ENCODE measurements at places on chromosomes 2 and 18.

DNA sequence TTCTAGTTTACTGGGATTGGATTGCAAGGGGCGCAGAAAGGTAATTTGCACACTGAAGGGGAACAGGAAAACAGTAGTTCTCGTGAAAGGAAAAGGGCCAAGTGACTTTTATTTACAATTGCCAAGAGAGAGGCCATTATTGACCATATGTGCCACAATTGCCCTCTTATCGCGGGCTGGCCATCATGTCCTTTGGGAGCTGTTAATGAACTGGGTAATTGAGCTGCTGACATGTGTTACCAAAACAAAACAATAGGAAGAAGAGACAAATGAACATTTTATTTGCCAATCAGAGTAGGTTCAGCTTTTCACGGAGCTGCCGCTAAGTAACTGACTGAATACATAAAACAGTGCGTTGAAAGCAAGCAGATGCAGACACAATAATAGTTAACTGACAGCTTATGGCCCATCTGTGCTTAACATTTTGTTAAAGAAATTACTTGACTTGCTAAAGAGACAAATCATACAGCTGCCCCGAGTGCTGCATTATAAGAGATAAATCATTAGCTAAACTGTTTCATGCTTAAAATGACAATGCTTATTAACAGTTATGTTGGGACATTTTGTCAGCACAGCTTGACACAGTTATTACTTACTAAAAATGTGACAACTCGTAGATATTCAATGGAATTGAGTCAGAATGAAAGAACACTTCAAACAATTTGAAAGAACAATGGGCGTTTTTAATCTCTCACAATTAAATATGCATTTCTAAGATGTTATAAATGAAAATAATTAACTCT, 57.5 kb downstream of the PAX3 start:
- no peak for DNase-seq

- DNase-seq = no peak
Observed at GRCh38 chr18:27500531-27500930, 315.4 kb upstream of the CHST9 start.

DNA sequence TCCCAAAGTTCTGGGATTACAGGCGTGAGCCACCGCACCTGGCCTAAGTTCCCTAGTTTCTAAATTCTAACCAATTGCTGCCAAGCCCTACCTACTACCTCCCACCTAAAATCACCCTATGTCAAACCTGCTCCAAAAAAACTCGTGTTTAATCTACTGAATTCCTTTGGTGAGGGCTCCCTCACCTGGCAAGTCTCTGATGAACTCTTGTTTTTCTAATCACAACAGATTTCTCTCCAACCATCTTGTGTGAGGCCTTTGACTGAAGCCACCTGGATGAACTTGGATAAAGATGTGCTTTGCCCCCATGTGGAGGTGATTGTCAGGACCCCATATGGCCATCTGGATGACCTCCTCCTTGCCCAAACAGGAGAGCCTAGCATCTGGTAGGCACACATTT, 17.4 kb upstream of the SLC35G4 start:
- DNase-seq = no peak

- DNase-seq = no peak
Observed at GRCh38 chr2:145669301-145669700, 1149.4 kb upstream of the ZEB2 start.

DNA sequence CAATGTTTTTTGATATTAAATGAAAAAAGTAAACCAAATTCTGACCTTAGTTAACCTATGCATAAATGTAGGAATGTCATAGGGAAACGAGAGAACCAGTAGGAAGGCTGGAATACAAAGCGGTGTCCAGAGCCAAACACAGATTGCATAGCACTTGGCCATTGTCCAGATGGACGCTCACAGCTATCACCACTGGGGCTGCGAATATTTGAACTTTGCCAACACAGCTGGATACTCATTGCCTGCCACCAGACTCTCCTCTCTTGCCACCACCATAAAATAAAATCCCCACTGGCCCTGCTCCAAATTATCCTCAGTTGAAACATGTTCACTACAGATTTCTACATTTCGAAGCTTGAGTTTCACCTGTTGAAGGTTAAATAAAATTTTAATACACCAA, 159.3 kb upstream of the GULP1 start:
- DNase-seq = no peak

DNA sequence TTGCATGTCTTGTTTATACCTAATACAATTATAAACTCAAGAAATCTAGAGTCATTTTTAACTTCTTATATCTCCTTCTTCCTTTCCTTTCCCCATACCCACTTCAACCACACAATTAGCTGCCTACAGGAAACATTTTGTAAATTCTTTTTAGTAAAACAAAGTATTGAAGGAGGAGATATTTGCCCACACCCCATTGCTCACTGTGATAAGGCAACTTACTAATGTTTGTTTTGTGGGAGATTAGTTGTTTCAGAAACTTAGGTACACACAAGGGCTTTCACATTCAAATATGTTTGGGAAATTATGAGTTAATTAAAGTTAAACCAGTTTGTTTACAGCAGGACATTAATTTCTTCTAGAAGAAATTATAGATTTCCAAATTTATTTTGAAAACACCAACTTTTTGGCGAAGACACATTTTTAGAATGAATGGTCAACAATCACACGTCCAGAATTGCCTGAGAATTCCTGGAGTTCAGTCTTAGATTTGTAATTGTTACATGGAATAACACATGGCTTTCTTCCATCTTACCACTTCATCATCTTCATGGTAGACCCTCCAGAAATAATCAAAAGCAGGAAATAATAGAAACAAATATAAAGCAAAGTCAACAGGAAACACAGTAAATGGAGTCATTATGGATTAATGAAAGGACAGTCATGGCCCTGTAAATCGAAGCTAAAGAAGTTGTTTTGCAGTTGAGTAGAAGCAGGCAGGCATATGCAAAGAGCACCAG, 62.5 kb upstream of the RAB27B start:
- peak; percentile 61 for DNase-seq

DNA sequence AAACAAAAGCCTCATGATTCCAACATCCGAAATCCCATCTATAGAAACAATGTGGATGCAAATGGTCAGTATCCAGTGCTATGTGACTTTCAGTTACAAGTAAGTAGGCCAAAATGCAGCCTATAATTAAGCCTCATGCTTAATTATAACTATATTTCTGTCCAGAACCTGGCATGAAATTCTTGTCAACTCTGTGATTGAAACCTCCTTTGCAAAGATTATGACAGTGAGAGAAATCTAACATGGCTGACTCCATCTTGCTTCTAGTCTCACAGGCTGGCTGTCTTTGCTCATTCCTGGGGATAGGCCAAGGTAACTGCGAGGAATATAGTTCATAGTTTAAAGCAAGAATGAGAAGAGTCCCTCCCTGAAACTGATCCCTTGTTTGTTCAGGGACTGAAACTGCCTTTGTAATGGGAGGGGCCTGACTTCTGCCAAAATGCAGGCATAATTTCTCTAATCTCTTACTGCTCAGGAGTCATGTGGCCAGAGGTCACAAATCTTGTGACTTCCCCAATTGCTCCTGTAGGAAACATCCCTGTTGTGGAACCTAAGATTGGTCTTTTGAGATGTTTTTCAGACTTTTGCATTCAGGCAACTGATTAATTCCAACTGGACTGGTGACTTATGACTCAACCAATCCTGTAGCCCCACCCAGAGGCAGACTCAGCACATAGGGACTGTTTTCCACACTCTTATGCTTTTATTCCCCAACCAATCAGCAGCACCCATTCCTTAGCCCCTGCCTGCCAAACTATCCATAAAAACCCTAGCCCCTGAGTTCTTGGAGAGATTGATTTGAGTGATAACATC, 84.5 kb upstream of the TLK1 start:
- DNase-seq = peak; percentile 37

DNA sequence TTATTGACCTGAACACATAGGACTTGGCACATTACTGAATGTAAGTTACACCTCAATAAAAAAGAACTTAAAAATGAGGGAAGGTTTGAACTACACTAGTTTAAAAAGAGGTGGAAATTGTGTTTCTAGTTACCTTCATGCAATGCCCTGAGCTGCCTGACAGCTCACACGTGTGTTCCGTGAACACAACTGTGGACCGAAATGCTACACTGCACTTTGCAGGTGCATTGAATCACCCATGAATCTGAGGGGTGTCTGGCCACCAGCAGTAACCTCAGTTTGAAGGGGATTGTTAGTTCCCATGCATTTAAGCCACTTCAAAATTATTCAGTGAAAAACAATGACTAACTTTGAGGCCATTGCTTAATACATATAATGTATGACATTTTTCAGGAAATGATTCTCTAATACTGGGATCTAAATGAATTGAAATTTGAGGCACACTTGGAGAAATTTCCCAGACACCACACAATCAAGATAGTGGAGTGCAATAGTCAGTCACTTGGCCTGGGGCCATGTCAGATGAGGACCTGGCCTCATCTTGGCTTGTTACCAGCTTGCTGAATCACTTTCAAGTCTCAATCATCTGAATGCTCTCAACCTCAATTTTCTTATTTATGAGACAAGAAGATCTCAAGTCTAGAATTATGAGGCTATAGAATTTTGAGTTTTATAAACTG, 59.3 kb downstream of the MYL12B start:
- peak; percentile 78 for DNase-seq

GRCh38 chr2:7111626-7112025, 194.4 kb downstream of the RNF144A start:
- DNase-seq = no peak

- no peak for DNase-seq
Observed at GRCh38 chr18:79479116-79479760, 83.5 kb downstream of the NFATC1 start.

- DNase-seq = no peak
Observed at GRCh38 chr2:1045109-1045508, 94.5 kb downstream of the SNTG2 start.

GRCh38 chr18:12287684-12288402, 20.2 kb upstream of the TUBB6 start:
- peak; percentile 62 for DNase-seq

DNA sequence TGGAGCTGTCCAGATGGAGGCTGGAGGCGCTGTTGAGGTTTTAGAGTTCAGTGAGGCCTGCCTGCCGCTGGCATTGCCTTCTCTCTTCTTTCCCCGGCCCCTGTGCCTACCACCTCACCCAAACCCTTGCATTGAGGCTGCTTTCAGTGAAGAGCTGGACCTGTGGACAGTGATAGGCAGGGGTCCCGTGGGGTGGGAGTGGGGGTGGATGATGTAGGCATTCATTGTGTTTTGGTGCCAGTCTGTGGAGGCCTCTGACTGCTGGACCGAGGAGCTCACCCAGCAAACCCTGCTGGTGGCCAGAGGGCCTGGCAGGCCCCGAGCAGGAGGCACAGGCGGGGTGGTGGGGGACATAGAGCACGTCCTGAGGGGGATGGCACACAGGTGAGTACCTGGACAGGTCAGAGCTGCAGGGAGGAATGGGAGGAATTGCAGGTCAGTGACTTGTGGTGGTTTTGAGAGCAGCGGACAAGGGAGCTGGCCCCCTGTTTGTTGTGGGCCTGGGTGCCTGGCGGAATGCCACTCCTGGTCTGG, 35.6 kb downstream of the NGEF start:
- no peak for DNase-seq

DNA sequence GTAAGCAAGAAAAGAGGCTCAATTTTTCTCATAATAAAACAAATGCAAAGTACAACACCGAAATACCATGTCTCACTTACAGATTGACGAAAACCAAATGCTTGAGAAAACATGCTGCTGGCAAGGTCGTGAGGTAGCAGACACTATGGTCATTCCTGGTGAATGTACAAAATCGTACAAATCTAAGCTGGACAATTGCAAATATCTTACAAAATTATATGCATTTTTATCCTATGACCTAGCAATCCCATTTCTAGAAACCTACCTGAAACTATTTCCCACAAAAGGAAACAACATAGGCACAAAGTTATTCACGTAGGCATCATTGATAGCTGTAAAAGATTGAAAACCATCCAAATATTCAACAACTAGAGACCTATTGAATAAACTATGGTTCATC, 54.0 kb downstream of the SCG2 start:
- no peak for DNase-seq

DNA sequence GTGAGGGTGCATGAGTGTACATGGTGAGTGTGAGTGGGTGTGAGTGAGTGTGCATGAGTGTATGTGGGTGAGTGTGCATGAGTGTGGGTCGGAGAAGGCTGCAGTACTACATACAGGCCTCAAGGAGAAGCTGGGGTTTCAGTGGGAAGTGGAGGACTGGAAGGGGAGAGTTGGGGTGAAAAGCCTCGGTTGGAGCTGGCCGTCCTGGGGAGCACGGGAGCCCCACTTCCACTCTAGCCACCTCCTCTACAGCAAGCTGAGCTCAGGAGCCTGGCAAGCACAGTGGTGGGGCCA, 68.7 kb upstream of the HPCAL1 start:
- DNase-seq = no peak

GRCh38 chr2:219205165-219205538, 1.4 kb upstream of the ZFAND2B start:
- peak; percentile 0 for DNase-seq

DNA sequence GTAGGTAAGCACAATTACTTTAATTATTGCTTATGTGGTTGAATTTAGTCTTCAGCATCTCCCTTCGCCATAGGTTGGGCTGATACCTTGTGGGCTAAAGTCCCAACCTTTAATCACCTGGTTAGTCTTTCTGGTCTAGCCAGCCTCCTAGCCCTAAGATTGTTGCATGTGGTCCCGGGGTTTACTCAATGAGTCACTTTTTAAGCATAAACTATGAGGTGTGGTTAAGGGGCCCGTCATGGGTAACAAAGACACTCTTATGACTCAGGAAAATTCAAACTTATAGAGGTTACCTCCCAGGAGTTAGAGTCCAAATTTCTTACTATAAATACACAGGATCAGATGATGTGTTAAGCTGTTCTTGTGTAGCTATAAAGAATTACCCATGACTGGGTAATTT, 841.6 kb downstream of the TRIB2 start:
- DNase-seq = no peak

DNA sequence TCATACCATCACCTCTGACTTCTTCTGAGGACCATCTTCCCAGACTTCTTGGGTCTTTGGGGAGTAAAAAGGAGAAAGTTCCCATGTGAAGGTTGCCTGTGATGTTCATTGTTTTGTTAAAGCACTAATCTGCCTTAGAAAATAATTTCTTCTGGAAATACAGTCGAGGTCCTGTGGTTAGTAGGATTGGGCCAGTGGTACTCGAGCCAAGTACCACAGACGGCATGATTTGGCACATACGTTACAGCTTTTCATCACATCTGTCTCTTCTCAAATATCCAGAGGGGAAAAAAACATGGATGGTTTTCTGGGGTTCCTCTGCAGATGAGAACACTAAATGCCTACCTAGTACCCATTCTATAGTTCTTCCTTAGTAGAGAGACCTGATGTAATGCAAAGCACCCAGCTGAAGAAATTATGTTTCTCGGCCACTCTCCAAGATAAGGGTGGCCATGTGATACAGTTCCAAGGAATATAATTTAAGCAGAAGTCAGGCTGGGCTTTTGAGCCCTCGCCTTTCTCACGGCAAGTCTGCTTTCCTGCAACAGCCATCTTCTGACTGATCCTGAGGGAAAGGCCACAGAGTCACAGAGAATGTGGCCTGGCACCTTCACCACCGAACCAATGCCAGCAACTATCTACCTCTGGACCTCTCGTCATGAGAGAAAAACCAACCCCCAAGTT, 161.0 kb downstream of the RNF152 start:
- no peak for DNase-seq

DNA sequence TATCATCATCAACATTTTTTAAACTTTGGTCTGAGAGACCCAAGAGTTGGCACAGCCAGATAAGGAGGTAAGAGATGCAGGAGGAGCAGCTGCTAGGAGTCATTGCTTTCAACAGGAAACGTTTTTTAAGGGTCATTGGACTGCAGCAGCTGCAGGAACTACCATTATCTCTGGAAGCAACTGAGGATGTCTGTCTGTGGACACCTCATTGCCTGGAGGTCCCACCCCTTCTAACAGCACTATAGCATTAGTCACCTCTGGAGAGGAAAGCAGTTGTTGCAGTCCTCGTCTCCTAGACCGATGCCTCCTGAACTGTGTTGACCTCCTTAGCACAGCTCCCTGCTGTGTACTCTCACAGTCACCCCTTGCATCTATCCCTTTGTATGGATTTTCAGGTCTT, 21.5 kb upstream of the FSHR start:
- no peak for DNase-seq
